Right lung (tissue), 10 donors: ENCODE measurements at places on chromosomes 7 and 10. TPM values are rescaled to one million over a fixed set of nuclear protein-coding genes. Genes with fewer than 3 reads are reported as not detected.

The FBH1 gene
- 70.0 TPM for polyA plus RNA-seq

The ADAMTS14 gene
- 7.4 TPM for polyA plus RNA-seq

The TAS2R41 gene
- not detected for polyA plus RNA-seq

The SPDYE2B gene
- polyA plus RNA-seq: 2.4 TPM

The RET gene
- polyA plus RNA-seq: 2.0 TPM

The CPEB3 gene
- polyA plus RNA-seq: 3.4 TPM

The ZFYVE27 gene
- 28.3 TPM for polyA plus RNA-seq

The EGR2 gene
- 5.0 TPM for polyA plus RNA-seq

The PPP1R17 gene
- not detected for polyA plus RNA-seq

The SEMA3E gene
- 12.2 TPM for polyA plus RNA-seq

The RASSF4 gene
- 17.8 TPM for polyA plus RNA-seq

The ABCC2 gene
- 1.3 TPM for polyA plus RNA-seq

GRCh38 chr10:13636776-13637175 is 50.0 kb downstream of the PRPF18 start:
- no peak for DNase-seq

- DNase-seq: no peak
These were observed 403.9 kb upstream of the CELF2 start for GRCh38 chr10:10613656-10614244.

DNA sequence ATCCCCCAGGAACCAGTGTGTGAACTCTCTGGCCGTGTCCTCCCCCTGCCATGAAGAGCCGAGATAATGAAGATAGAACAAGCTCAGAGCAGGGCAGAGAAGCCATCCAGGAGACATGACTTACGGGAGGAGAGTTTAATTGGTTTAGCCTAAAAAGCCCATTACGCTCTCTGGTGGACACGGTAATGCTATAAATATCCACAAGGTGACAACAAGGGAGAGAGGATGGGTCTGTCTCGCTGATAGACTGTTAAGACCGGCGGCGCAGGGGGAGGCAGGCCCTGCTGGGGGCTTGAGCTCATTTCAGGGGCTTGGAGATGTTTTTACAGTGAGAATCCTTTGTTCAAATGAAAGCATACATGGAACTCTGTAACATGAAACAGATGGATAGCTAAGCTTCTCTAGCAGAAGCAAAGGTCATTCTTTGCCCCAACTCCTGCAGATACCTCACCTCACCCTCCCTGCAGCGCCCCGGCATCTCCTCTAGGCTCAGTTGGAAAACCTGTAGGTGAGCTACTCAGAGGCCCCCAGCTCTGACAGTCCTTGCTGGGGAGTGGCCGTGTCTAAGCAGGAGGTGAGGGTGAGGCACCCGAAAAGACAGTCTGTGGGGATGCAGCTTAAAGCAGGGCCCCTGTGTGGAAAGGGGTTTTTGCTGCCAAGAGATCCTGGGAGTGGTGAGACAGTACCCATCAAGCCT is 40.8 kb upstream of the LOXL4 start:
- DNase-seq: no peak

GRCh38 chr10:93573051-93573909 is 6.8 kb downstream of the FFAR4 start:
- no peak for DNase-seq

- no peak for DNase-seq
These were observed 66.6 kb downstream of the GPR37 start for GRCh38 chr7:124698964-124699363.

DNA sequence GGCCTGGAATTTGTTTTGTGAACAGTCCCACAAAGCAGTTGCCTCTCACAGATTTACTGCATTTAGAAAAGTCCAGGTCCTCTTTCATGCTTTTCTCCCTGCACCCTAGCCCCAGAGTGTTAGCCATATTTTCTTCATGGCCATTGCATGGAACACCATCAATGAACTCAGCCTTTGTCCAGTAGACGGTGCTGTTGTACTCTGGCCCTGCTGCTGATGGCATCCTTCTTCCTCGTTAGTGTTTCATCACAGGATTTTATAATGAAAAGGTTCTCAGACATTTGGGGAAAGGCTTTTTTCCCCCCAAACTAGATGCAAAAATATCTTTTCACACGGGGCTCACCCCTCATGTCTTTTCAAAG is 93.0 kb upstream of the SLC25A13 start:
- peak; percentile 17 for DNase-seq

GRCh38 chr7:24974026-24974832 is 5.7 kb downstream of the OSBPL3 start:
- no peak for DNase-seq

DNA sequence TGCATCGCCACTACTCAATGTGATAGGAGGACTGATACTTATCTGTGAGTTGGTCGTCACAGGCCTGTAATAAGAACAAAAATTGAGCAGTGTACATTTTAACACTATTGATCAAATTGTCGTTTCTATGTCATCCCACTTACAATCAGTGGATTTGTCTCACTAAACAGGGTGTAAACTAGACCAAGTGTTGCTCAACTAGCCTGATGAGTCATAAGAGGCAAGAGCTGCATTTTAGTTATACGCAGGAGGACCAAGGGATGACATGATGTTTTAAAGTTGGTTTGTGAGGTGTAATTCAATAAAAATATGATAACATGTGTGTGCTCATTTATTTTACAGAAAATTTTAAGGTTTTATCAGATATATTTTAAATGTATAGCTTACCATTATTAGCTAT is 1239.2 kb downstream of the REEP3 start:
- no peak for DNase-seq

- DNase-seq: no peak
These were observed 166.2 kb downstream of the AVL9 start for GRCh38 chr7:32661501-32661900.

GRCh38 chr10:78137147-78137546 is 103.5 kb downstream of the RPS24 start:
- no peak for DNase-seq

DNA sequence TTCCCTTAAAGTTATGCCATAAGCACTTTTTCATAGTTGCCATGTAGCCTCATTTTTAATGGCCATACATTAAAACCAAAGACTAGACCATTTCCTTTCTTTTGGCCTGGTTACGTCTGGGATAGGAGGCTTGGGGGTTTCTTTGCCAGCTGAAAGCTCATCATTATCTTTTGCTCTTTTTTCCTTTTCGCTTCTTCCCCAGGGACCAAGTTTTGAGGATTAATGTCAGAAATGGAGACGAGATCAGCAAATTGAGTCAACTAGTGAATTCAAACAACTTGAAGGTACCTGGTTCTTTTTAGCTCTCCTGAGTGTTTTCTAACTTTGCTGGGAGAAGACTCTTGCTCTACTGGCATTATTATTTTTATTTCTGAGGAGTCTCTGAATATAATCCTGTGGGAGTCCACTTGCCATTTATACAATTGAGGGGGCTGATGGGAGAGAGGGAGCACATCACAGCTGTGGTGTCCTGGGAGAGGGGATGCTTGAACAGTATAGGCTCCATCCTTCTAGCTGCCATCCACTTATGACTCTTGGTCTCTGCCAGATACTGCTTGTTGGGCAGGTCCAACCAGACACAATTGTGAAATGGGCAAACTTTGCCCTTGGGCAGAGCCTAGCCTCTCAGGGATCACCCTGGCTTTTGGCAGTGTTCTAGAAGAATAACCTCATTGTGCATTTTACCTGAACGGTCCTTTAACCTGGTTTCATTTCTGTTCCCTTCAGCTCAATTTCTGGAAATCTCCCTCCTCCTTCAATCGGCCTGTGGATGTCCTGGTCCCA is 5.8 kb downstream of the CPA4 start:
- no peak for DNase-seq

GRCh38 chr7:151682831-151683614 is 163.3 kb upstream of the RHEB start:
- no peak for DNase-seq

DNA sequence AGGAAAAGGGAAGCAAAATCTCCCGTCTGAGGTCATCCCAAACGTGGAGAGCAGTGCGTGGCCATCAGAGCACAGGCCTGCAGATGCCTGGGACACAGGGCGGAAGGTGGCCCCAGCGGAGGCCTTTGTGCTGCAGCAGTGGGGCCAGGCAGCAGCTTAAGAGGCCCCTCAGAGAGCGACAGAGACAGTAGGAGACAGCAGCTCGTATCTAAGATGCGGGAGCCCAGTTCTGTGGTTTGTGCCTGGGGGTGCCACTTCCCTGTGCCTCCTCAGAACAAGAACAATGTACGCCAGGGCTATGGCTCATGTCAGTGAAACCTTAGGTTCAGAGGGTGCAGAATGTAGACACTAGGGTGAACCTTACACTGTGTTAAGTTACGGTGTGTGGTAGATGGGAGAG is 316.6 kb upstream of the AKR1E2 start:
- DNase-seq: no peak

DNA sequence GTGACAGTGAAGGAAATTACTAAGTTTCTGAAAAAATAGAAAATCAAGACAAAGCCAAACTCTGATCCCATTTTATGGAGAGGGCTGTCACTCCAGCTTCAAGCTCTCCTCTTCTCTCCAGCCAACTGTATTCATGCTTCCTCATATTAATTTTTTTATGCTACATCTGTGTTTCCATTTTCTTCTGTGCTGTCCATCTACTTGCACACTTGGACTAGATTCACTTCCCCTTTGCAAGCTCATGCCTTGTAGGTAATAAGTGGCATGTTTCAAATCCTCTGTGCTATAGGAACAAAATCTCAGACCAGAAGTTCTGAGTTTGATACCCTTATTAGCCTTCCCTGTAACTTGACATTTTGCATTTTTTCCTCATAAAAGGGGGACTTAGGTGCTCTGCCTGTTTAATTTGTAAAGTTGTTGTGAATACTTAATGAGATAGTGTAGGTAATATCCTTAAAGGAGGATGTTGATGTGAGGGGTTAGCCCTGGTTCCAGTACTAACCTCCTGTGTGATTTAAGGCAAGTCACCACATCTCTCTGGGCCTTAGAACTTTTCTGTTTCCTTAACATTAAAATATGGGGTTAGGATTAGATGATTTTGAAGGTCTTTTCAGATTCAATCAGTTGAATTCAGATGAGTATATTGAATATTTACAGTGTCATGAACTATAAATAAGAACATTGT is 358.8 kb downstream of the BBS9 start:
- no peak for DNase-seq

GRCh38 chr10:11598712-11599397 is 12.6 kb downstream of the USP6NL start:
- DNase-seq: no peak

- DNase-seq: no peak
These were observed 91.4 kb upstream of the NAMPT start for GRCh38 chr7:106376026-106376799.

GRCh38 chr10:86770412-86770960 is 14.1 kb downstream of the BMPR1A start:
- no peak for DNase-seq

GRCh38 chr7:151809146-151809863 is 67.6 kb downstream of the PRKAG2 start:
- DNase-seq: no peak

DNA sequence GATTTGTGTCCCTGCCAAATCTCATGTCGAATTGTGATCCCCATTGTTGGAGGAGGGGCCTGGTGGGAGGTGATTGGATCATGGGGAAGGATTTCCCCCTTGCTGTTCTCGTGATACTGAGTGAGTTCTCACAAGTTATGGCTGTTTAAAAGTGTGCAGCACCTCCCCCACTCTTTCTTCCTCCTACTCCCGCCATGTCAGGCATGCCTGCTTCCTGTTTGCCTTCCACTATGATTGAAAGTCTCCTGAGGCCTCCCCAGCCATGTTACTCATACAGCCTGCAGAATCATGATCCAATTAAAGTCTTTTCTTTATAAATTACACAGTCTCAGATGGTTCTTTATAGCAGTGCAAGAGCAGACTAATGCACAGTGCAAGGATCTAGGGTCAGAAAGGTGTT is 75.4 kb downstream of the CALD1 start:
- DNase-seq: no peak

DNA sequence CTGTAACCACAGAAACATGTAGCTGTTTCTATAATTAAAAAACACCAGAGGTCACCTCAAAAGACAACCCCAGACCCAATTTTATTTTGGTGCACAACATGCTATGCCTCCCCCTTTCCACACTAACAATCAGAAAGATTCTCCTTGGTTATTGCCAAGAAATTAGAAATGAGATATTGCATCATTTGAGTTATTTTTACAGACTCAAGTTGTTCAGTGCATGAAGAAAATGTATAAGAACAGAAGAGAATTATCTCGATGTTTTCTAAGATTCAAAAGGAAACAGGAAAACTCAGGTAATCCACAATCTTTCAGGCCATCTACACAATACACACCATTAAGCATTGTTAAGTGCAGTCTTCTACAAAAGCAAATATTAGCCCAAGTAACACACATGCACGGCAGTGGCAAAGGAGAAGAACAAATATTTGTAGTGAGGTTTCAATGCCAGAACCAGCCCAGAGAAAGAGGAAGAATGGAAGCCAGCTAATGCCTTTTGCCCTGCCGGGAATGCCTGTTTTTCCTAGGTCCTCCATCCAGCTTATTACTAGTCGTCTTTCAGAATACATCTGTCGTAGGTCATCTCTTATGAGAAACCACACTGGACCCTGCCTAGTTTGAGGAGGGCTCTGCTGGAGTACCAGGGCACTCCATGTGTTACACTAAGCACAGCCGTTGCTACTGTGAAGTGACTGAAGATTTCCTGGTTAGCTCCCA is 67.6 kb upstream of the C1GALT1 start:
- peak; percentile 24 for DNase-seq

DNA sequence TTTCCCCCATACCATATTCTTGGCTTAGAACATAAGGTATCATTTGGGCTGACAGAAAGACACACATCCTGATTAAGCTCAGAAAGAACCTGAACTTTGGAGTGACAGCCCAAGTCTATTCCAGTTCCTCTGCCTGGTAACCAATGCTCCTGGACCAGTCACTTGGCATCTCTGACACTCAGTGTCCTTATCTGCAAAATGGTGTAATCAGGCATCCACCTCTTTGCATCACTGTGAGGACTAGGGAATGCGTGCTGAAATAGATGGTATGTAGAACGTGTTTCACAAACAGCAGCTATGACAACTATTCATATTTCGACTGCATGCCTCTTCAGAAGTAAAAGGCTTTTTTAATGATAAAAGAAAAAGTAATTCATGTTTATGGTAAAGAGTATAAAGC is 26.2 kb upstream of the PIK3AP1 start:
- no peak for DNase-seq

GRCh38 chr10:121631365-121632029 is 33.3 kb upstream of the FGFR2 start:
- no peak for DNase-seq

DNA sequence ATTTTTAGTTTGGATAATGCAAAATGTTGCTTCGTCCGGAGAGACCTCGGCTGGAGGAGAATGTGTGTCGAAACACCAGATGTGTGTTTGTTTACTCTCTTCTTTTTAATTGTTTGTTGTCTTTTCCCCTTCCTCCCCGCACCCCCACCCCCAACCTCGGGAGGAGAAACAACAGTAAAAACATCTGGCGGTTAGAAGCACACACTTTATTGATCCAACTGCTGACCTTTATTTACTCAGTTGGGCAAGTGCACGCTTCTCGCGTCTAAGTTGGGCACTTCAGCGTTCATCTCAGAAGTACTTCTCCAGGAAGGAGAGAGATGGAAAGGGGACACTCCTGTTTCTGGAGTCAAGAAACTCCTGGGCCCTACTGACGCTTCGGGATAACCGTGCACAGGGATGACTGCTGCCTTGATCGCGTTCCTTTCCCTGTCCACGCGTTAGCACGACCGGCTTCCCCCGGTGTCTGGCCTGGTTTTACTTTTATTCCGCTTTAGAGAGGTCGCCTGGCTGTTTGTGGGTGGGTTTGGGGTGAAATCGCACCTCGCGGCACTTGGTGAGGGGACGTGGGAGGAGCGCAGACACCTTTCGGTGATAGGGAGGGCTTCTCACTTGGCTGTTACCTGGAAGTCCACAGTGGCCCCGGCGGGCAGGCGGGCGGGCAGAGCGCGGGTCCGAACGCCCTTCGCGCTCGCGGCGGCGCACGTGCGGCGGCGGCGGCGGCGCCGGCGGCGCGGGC is 168.3 kb upstream of the PPP1R3A start:
- peak; percentile 33 for DNase-seq
